Fibroblast of skin of right quadriceps (primary cell): ENCODE measurements at places on chromosomes 5 and 9.

- no peak for DNase-seq
These were observed 202.9 kb downstream of the NXNL2 start for GRCh38 chr9:88737876-88738275.

- DNase-seq, result no peak
These were observed 550.8 kb downstream of the CDH9 start for GRCh38 chr5:26487553-26487952.

- peak; percentile 54 for DNase-seq
These were observed 46.2 kb downstream of the PCA3 start for GRCh38 chr9:76810377-76810957.

DNA sequence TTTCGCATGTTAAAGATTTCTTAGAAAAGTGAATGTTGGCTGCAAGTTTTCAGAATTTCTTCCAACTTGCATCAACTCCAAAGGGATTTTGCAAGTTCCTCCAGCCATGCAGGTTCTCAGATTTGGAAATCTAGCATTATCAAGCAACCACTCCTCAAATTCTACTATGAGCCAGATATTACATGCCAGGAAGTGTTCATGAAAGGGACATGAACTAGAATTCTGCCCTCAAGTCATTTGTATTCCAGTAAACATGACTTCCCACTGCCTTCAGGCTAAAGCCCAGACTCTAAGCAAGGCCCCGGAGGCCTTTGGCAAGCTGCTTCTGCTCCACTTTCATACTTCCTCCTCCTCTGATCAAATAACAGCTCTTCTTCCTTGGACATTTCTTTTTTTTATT lies 111.3 kb upstream of the PAPPA start:
- DNase-seq, result no peak

- no peak for DNase-seq
These were observed 283.6 kb upstream of the SGCD start for GRCh38 chr5:156043351-156043750.

DNA sequence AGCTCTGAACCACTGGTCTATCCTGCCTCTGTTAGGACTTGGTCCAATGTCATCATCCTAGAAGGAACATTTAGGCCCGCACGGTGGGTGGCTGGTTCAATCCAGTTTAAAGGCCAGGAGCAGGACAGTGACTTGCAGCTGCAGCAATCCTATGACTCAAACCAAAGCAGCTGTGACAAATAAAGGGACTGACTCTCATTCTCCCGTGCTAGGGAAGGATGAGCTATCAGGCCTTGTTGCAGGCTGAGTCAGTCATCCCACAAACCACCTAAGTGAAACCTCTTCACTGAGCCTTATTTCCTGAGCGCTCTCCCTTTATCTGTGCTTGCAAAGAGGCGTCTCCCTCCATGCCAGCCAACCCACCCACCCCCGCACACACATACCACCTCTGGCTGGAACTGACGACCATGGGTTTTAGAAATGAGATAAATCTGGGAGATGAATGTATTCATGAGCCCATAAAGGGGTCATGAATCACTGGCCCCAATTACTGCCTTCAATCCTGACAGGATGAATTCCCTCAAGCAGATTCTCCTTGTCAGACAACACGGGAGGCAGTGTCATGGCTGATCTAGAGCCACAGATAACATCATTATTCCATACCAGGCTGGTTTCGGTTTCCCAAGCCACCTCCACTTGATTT lies 93.4 kb downstream of the KCNIP1 start:
- DNase-seq, result peak; percentile 82

DNA sequence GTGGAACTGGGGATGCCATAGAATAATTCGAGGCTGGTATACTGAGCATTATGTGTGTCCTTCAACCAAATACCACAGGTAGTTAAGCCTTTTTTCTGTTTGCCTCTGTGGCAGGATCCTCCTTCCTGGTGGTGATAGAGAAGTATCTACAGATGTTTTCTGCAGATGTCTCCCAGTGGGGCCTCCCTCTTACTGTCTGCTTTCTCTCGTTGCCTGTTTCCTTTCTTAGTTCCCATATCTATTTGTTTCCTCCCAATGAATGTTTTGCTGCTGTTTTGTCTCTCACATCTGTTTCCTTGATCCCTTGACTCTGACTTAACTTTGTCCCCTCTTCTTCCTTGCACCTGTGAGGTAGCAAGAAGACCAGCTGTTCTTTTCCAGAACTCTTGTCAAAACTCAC lies 130.9 kb upstream of the NUDT12 start:
- DNase-seq, result no peak

DNA sequence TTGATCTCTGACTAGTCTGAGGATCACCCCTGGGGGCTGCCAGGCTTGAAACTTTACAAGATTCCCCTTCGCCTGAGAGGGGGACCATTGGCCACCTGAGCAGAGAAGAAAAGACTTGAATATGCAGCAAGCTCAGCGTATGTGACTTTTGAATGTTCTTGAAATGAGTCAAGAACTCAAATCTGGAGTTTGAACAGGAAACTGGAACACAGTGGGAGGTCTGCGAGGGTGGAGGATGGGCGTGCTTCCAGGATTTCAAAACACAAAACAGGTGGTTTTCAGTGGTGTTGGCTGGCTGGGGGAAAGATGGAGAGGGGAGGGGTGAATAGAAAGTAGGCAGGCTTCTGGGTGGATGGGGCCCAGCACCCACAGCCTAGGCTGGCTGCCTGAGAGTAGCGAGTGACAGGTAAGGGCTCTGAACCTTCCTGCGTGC lies 40.6 kb downstream of the TMEM174 start:
- peak; percentile 92 for DNase-seq

DNA sequence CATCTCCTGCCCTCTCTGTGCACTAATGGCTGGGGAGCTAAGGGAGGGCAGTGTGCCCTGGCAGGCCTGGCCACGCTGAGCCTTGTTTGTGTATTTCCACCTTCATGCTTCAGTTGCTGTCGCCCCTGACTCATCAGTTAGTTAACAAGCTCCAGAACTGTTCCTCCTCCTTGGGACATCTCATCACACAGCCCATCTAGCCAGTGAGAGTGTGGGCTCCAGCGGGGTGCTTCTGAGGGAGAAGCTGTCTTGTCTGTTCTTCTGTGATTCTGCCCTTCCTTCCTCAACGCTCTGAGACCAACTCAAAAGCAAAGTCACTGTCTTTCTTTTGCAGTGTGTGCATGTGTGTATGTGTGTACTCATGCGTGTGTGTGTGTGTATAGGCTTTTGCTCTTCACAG lies 58.3 kb upstream of the CPEB4 start:
- DNase-seq, result no peak

DNA sequence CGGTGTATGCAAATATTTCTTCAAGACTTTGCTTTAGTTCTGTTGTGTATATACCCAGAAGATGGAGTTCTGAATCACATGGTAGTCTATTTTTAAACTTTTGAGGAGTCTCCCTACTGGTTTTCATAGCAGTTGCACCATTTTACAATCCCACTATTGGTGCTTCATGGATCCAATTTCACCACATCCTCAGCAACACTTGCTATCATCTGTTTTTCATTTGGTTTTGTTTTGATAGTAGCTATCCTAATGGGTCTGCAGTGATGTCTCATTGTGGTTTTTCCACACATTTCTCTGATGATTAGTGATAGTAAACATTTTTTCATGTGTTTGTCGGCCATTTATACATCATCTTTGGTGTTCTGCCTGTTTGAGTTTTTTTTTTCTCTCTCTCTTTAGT lies 1339.3 kb downstream of the EFNA5 start:
- peak; percentile 98 for DNase-seq

GRCh38 chr9:129471201-129472019 lies 149.5 kb downstream of the C9orf50 start:
- no peak for DNase-seq

GRCh38 chr5:55485073-55485472 lies 49.7 kb downstream of the PLPP1 start:
- no peak for DNase-seq

- peak; percentile 3 for DNase-seq
These were observed 6.7 kb upstream of the BRINP1 start for GRCh38 chr9:119375892-119376291.

GRCh38 chr5:5384660-5385330 lies 37.7 kb upstream of the ICE1 start:
- no peak for DNase-seq

GRCh38 chr5:124132843-124133242 lies 613.6 kb downstream of the ZNF608 start:
- no peak for DNase-seq

DNA sequence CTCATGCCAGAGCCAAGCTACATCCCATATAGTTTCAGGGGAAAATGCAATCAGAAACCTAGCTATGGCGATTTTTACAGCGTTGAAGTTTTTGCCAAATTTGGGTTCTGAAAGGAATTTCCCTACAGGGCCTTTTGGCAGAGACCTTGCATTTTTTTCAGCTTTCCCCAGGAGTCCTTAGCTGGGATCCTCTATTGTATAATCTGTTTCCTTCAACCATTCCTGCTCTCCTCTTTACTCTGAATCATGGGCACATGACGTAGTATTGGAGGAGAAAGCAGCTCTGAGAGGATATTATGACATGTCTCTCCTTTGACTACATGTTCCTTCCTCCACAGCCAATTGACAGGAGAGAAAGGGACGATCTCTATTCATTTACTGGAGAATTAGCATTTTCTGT lies 118.5 kb upstream of the ERCC6L2 start:
- DNase-seq, result peak; percentile 83

GRCh38 chr9:95504053-95504963 lies 12.5 kb downstream of the PTCH1 start:
- DNase-seq, result peak; percentile 75

- no peak for DNase-seq
These were observed 345.7 kb downstream of the DEPDC1B start for GRCh38 chr5:60354311-60354710.

- DNase-seq, result no peak
These were observed 91.1 kb upstream of the CEP78 start for GRCh38 chr9:78144663-78145377.

GRCh38 chr5:140312067-140312790 lies 9.3 kb upstream of the PFDN1 start:
- peak; percentile 93 for DNase-seq

- DNase-seq, result peak; percentile 90
These were observed 204.7 kb downstream of the TTLL11 start for GRCh38 chr9:121888438-121888775.

DNA sequence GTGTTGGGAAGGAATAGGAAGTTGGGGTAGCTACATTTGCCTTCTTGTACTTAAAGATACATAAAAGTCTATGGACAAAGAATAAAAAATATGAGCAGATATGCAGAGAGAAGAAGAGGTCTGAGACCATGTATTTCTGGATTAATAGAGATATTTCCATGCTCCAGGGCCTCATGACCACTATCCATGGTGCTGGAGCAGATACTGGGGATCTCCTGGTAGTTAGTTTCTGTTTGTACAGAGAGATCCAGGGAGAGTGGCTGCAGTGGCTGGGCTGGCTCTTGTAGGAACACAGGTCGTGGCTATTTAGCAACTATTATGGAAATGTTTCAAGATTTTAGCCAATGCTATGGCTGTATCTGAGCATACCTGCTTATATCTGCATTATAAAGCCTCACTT lies 184.2 kb upstream of the TMEM161B start:
- DNase-seq, result no peak

GRCh38 chr9:6051511-6051950 lies 36.1 kb upstream of the RANBP6 start:
- DNase-seq, result no peak

DNA sequence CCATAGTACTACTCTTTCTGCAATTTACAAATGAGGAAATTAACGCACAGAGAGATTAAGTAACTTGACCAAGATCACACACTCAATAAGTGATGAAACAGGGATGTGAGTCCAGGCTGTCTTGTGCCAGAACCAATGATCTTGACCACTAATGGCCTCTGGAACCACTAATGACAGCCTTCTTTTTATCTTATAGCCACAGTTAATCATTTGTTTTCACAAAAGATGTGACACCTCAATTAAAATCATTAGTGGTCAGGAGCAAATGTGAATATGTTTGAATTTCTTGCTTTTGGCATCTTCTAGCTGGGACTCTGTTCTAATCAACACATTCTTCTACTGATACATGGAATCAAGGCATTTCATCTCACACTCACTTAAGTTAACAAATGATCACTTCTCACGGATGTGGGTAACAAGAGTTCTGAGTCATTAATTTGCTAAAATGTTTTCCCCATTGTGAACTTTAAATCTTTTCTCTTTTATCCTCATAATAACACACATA lies 102.7 kb upstream of the CD180 start:
- peak; percentile 91 for DNase-seq

DNA sequence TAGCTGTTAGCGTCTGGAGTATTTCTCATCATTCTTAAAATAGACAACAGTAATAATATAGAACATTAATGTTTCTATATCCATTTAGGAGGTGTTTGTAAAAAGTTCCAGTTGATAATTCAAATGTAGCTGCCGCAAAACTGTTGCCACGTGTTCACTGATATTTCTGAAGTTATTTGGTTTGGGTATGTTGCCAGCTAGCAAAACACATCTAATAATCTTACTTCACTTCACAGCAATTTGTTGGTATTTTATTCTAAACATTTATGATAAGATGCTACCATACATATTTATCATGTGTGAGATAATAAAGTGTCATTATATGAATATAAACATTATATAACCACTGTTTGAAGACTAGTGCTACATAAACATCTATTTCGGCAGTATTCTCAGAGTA lies 101.6 kb downstream of the CDH12 start:
- no peak for DNase-seq

GRCh38 chr5:174059247-174059646 lies 13.7 kb downstream of the NSG2 start:
- DNase-seq, result no peak

DNA sequence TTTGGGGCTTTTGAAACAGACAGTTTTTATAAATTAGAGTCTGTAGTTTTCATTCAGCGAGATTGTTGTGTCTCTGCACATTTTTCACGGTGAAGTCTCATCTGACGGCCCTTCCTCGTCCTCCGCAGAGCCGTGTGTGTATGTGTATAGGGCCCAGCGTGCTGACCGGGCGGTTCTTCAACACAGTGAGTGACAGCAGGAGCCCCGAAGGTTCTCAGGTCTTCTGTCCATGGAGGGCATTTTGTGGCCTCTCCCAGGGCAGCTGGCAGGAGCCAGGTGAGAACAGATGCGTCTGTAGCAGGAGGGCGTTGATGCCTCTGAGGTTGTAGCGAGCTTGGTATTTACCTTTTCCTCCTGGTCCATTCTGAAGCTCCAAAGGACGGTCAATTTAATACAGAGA lies 116.0 kb upstream of the LPCAT1 start:
- DNase-seq, result no peak

DNA sequence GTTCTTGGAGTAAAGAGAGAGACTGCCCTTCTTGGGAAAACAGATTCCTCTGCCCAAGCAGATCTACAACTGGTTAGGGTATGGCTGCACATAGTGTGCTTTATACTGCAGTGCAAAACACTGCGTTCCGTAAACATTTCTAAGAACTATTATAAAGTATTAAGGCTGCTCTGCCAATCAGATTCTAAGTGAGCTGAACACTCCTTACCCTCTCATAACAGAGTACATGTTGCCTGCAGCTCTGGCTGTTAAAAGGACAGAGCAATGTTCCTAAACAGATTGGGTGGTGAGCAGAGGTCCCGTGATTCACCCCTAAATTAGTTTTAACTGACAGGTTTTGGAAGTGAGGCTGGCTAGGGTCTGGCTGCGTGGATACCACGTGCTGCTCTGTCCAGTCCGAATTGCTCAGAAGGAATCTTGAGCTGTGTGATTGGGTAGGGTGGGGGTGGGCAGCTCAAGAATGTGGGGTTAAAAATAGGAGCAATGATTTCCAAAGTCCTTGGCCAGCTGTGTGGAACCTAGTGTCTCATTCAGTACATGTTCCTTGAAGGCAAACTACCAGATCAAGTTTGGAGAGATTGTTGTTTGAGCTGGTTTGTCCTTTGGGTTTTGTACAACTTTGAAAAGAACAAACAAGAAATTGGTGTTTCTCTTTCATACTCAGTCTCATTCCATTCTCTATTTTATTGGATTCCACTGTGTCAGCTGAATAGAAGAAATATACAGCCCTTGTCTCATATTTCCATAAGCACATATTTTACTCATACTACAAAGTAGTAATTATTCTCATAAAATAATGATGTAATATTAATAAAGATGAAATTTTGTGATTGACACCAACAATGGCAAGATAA lies 497.6 kb upstream of the CD180 start:
- DNase-seq, result peak; percentile 32
